ENCODE measurements at places on chromosomes 4 and X.

- DNase-seq: no peak
Observed at GRCh38 chr4:22683726-22684125, 9.0 kb upstream of the GBA3 start.

DNA sequence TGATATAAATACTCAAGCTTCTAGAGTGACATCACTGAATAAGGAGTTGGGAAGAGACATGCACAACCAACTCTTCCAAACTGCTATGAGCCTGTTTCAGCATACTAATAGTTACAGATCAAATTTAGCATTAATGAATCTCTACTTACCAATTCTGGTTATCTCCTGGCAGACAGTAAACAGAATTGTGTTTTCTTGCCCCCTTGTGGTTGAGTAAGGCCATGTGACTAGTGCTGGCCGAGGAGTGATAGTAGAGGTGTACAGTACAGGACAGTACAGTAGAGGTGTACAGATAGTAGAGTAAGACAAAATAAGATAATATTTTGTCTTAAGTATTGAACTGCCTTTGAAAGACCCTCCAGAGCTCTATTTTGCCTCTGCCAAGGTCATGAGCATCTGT, 681.4 kb downstream of the GABRG1 start:
- DNase-seq: no peak

DNA sequence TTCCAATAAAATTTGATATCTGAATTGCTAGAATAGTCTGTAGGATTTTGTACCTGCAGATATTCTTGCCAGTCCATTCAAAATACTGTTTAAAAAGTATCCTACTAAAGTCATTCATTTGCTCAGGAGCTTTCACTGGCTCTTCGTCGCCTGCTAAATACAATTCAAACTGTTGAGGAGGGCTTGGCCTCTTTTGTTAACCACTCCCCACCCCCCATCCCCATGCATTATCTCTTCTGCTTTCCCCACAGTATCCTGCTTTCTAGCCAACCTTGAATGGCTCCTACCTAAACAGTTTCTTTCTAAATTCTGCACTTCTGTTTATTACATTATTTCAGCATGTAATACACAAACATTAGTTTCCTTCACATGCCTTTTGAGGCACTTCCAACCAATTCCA, 230.8 kb downstream of the CPE start:
- no peak for DNase-seq

DNA sequence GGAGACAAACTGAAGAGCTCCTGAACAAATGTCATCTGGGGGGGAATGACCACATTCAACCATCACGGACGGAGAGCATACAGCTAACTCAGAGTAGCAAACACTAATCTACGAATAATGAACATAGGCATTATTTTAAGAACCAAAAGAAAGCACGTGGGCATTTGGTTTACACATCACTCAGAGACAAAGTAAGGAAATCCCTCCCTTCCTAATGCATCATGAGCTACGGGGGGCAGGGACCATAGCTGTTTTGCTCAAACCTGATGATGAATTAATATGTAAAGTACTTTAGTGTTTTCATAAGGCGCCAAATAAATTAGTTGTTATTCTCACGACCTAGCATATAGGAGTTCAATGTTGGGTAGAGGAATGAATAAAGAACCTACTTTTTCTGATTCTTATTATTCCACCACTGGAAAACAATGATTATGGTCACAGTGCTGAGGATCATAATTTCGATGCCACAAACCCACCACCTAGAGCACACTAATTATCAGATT, 11.7 kb upstream of the TMEM156 start:
- peak; percentile 51 for DNase-seq

- peak; percentile 57 for DNase-seq
Observed at GRCh38 chr4:87465739-87466366, 43.5 kb downstream of the NUDT9 start.

DNA sequence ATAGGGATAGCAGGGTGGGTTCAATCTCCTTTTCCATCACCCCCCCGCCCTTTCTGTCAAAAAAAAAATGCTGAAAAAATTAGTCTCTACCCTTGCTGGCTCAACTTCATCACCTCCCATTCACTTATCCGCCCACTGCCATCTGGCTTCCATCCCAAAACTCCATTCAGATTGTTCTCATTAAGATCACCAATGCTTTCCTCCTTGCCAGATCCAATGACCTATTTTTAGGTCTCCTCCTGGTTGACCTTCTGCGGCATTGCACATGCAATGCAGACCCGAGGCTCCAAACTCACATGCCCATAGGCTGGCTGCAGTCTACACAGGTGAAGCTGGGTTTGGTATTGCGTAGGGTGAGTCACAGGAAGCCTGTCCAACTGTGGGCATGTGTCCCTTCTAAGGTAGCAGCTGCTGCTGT, 21.1 kb upstream of the STIM2 start:
- DNase-seq: no peak

- DNase-seq: no peak
Observed at GRCh38 chr4:5969777-5970176, 48.5 kb downstream of the C4orf50 start.

- no peak for DNase-seq
Observed at GRCh38 chrX:125505207-125505606, 185.5 kb downstream of the TEX13C start.

DNA sequence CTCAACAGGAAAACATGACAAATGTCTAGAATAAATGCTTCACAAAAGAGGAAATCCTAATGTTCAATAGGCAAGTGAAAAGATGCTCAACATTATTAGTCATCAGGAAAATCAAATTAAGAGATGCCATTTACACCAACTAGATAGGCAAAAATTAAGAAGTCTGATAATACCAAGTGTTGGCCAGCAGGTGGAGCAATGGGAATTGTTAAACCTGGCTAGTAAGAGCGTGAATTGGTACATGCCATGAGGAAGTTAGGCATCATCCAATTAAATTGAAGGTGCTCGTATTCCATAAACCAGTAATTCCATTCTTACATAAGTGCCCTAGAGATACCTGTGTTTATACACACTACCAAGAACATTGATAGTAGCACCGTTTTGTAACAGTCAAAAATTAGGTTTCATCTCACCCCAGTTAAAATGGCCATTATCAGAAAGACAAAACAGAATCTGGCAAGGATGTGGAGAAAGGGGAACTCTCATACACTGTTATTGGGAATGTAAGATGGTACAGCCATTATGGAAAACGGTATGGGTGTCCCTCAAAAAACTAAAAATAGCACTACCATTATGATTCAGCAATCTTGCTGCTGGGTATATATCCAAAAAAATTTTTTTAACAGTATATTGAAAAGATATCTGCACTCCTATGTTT, 14.0 kb upstream of the ZCCHC18 start:
- DNase-seq: peak; percentile 64

GRCh38 chr4:56874923-56875322, 32.8 kb upstream of the REST start:
- DNase-seq: no peak

- no peak for DNase-seq
Observed at GRCh38 chr4:6351246-6352000, 81.8 kb downstream of the WFS1 start.

GRCh38 chrX:137058339-137059127, 24.7 kb upstream of the GPR101 start:
- no peak for DNase-seq

GRCh38 chr4:38867478-38868058, at the start of gene FAM114A1:
FAM114A1 (plus strand) TSS chr4:38867806; CDS start chr4:38878079, 10,273 bp downstream.
- no peak for DNase-seq

- no peak for DNase-seq
Observed at GRCh38 chr4:57116245-57116644, 6.1 kb upstream of the IGFBP7 start.

GRCh38 chr4:149927514-149927913, 111.9 kb upstream of the IQCM start:
- no peak for DNase-seq

DNA sequence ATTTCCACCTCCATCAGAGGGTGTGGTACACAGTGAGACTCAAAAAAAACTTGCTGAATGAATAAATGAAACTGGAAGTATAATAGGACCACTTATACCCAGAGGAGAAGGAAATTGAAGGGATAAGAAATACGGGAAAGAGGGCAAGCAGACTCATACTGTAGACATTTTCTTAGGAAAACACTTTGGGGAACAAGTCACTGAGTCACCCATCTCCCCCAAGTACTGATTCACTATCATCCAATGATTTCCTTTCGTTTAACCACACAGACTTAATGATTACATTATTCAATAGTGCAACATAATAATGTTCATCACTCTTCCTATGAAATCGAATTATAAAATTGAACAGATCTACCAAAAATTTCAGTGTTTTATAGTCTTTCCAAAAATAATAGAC, 97.1 kb downstream of the LDB2 start:
- DNase-seq: no peak

All from CD4-positive, alpha-beta T cell treated with Interleukin-4 for 4 hours (primary cell).